Activated effector memory CD4-positive, alpha-beta T cell treated with Interleukin-2 at 50 U/mL for 16 hours (primary cell): ENCODE measurements at places on chromosomes 11 and 22.

- DNase-seq: no peak
Observed at GRCh38 chr22:37560608-37561211, 430 bp downstream of the CDC42EP1 start.

DNA sequence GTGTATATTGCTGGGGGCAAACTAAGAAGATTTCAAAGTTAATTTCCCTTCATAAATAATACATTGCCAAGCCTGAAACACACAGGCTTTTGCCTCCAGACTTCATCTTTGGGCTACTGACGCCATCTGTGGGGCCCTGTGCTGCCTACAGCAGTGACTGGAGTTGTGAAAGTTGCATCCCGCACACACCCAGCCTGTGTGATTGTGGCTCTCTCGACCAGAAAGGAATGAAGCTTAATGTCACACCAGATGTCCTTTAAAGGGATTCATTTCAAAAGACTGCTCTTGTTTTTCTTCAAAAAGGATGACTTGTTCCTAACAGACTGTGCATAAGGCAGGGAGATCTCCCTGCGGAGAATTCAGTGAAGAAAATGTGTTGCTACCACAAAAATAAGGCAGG, 210.5 kb downstream of the FAM181B start:
- no peak for DNase-seq

- DNase-seq: no peak
Observed at GRCh38 chr11:120335556-120335907, 681 bp upstream of the ARHGEF12 start.

DNA sequence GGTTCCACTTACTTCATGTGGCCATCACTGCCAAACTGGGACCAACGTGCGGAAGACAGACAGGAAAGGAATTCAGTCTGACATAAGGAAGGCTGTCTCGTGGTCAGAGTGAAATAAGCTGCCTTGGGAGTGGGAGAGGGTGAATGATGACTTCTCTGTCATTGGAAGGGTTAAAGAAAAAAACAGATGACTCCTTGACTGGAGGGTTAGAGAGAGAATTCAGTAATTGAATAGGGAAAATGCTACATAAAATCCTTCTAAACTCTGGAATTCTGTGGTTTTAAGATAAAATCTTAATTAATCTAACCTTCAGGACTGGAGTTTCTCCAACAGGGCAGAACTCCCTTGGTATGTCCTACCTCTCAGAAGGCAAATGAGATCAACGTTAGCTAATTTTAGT, 33.8 kb downstream of the RAB30 start:
- DNase-seq: no peak

DNA sequence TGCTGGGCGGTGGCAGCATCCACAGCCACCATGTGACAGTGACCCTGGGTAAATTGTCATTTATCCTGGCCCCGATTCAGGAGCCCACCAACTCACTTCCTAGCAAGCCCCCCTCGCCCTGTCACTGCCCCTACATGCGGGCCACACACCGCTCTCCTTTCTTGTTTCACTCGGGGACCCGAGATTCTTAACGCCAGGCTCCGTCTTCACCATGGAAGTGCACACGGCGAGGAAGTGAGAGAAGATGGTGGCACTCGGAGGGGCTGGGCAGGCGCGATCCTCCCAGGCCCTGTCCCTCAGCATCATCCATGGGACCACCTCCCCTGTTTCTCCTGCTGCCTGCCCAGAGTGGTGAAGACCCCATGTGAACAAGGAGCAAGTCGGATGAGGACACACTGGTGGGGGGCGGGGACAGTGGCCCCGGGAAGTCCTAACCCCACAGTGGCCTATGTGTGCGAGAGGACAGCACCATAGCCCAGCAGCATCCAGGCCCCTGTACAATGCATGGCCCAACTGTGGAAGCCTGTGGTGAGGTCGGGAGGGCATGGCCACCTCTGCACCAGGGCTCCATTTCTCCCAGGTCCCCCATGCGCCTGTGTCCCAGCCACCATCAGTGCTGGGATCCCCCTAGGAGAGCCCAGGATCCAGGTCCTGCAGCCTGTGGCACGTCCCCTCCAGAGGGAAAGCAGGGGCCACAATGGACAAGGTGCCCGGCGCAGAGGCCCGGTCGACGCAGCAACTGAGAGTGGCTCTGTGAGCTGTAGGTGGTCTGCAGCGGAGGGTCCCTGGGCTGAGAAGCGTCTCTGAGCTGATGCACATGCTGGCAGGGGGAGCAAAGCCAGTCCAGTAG, 262.8 kb downstream of the BRD1 start:
- no peak for DNase-seq

DNA sequence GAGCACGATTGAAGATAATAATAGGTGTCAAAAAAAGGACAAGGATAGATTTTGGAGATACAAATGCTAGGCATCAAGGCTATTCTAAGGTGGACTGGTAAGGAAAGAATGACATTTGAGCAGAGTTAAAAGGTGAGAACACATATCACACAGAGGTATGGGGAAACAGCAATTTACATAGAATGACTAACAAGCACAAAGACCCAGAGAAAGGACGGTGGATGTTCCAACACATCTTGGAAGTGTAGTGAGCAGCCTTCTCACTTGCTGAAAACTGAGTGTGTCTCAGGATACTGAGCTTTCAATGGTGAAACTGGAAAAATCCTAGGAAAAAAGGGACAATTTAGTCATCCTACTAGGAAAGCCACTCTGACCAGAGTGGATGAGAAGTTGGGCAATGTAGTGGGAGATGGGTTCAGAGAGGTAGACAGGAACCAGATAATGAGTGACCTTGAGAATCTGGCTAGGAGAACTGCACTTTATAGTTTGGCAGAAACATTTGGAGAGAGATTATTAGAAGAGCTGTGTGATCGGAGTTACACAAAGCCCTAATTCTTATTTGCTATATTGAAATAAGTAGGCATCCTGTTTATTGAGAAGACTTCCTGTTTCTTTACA, 706.0 kb downstream of the KCNA4 start:
- no peak for DNase-seq

DNA sequence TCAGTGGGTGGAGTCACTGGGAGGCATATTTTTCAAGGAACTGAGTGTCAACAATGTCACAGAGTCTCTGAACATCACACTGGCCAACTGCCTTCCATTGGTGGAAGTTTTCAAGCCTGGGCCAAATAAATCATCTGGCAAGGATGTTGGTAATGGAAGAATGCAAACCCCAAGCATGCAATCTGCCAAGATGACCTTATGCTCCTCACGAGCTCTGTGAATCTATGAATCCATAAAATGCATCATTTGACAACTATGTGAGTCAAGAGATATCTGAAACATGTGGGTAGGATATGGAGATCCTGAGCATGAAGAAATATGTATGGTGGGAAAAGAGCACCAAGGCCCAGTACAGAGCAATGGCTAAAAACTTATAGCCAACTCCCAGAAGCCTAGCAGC, 122.2 kb downstream of the PLEKHA7 start:
- no peak for DNase-seq

DNA sequence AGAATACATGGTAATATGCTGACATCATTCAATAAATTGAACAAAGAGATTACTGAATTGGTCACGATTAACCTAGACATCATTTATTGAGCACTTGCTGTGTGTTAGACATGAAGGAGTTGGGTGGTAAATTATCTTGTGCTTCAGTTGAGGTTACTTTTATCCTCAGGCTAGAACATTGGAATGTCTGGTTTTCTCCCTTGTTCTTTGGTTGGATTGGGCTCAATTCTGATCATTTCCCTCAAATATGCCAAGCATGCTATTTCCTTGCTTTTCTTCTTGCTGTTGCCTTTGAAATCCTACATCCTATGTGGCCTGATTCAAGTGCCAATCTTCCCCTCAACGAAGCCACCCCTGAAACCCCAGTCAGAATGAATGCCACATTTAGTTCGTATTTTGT, 65.8 kb downstream of the DEUP1 start:
- DNase-seq: no peak

GRCh38 chr11:107545101-107545514, 20.4 kb downstream of the ALKBH8 start:
- DNase-seq: no peak

GRCh38 chr11:34819740-34820482, 96.3 kb downstream of the APIP start:
- no peak for DNase-seq

DNA sequence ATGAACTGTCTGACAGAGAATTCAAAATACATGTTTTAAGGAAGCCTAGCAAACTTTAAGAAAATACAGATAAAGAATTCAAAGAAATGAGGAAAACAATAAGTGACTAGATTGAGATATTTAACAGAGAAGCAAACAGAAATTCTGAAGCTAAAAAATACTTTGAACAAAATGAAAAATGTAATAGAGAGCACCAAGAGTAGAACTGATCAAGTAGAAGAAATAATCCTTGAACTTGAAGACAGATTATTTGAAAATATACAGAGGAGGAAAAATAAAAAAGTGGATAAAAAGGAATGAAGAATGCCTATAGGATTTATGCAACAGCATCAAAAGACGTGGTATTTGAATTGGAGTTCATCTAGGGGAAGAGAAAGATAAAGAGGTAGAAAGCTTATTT, 101.9 kb upstream of the OR4B1 start:
- DNase-seq: no peak

DNA sequence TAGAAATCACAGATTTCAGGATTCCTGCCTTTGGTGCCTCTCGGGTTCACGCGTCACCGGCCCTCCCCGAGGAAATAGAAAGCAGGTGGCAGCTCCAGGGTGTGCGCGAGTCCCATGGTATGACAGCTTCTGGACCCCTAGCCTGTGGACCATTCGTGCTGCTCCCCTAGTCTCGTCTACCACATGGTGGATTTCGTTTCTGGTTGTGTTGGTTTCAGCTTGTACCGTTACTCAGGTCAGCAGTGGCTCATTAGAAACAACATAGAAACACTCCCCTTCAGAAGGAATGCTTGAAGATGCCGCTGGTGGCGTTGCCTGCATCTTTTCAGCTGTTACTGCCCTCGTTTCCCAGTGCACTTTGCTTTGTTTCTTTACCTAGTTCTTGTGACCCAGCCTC, 700 bp downstream of the TTC17 start:
- DNase-seq: no peak

DNA sequence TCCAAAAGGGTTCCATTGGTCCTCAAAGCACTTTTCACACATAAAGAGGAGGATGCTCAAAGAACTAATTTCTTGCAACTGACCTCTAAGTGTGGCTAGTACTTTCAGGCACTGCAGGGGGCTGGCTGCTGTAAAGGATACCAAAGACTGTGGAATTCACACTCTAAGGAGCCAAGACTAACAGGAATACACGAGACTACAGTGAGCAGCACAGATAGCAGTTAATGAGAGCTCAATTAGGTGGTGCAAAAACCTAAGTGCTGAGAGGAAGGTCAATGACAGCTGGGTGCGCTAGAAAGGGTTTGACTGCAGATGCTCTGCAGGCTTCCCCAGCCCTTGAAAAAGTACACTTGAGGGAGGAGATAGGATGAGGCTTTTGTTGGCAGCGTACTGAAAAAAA, 124.3 kb upstream of the NTM start:
- no peak for DNase-seq

DNA sequence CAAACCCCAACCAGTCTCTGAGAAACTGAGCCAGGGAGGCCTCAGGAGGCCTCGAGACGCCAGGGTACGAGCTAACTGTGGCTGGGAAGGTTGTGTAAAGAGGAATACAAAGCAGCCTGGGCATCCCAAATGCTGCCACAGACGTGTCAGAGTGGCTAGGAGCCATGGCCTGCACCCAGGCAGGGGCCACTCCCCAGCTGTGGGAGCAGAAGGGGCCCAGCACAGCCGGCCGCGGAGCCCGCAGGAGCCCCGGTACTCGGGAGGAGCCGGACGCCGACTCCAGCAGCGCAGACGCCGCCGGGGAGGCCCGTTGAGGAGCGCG, 349.8 kb upstream of the B3GAT1 start:
- DNase-seq: no peak

GRCh38 chr11:131486937-131487635, 116.7 kb downstream of the NTM start:
- no peak for DNase-seq

DNA sequence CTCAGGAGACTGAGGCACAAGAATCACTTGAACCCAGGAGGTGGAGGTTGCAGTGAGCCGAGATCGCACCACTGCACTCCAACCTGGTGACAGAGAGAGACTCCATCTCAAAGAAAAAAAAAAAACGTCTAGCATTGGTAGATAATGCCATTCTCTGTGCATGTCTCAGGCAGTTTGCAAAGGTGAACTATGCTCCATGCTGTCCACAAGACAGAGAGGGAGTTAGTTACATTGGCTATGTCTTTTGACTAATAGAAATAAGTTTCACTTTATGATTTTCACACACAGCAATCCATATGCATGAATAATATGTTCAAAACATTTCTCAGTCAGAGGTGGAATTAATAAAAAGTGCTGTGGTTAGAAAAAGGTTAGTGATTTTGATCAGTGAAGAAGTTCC, 591.4 kb downstream of the ETS1 start:
- no peak for DNase-seq

GRCh38 chr11:117786135-117786870, 10.7 kb downstream of the DSCAML1 start:
- DNase-seq: no peak

DNA sequence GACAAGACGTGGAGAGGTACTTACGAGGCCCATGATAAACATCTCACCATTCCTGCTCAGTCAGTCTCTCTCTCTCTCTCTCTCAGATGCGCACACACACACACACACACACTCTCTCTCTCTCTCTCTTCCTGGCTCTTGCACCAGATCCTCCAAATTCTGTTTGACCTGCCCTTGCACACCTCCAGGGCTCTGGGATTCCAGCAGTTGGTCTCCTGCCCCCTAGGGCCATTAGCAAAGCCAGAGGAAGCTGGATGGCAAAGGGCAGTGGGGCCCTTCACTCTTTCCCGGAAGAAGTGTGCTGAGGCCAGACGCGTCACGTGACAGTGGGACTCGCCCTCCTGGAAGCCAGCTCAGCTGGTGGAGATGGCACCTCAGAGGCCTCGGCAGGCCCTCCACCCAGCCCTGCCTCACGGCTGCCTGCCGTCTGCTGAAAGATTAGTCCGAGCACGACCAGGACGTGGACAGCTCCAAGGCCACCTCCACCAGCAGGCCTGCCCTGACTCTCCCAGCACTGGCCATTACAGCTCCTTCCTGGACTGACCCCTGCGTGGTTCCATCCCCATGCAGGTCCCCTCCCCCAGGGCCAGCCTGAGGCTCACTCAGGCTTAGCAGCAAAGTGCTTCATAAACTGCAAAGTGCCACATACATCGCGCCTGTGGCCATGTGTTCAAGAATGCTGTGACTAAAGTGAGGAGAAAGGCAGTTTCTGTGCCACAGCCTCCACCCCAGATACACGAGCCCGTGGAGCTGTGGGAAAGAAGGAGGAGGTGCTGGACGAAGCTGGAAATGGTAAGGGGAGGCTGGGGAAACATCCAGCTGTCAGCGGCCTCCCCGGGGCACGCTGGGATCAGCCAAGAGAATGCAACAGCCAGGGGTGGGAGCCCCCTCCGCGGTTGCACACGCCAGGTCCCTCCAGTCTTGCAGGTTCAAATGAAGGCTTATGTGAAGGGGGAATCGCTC, 3.7 kb downstream of the PDGFB start:
- peak; percentile 51 for DNase-seq

- DNase-seq: no peak
Observed at GRCh38 chr11:127564810-127565209, 564.2 kb upstream of the KIRREL3 start.

- DNase-seq: no peak
Observed at GRCh38 chr11:104653407-104653806, 244.9 kb downstream of the CASP12 start.

GRCh38 chr22:42388130-42388797, 43.9 kb downstream of the NFAM1 start:
- no peak for DNase-seq
